Suprapubic skin (tissue), 4 donors: ENCODE measurements at places on chromosomes 5 and 9. TPM values are rescaled to one million over a fixed set of nuclear protein-coding genes. Genes with fewer than 3 reads are reported as not detected.

Gene DDX4
- total RNA-seq = not detected

Gene EXOSC3
- total RNA-seq = 39.7 TPM

Gene PRLR
- 18.6 TPM for total RNA-seq

Gene ARL14EPL
- not detected for total RNA-seq

Gene ORM2
- total RNA-seq = not detected

DNA sequence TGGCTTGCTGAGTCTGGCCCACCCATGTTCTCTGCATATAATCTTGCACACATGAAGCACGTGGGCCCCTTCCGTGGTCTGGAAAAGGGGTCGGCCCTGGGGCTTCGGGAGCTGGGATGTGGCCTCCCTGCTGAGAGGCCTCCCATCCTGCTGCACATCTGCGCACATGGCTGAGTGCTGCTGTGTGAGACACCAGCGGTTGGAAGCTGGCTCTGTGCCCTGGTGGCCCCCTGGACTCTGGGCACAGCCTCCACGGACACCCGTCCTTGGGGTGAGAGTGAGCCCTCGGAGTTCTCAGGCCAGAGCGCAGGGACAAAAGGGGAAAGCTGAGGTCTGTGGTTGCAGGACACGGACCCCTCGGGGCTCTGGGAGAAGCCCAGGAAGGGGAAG, 115.8 kb downstream of the RXRA start:
- DNase-seq = no peak
- no peaks in the 10 kb centered on the region for H3K27me3 ChIP-seq
- H3K4me3 ChIP-seq = no peak overlapping the region
- H3K4me1 ChIP-seq = peaks cover 50% of the 10 kb centered on the region
- H3K36me3 ChIP-seq = peaks cover 4% of the 10 kb centered on the region

GRCh38 chr9:131529597-131530545, 1.2 kb downstream of the UCK1 start:
- DNase-seq = no peak
- peak overlapping the region; percentile 79 for H3K4me3 ChIP-seq
- no peak overlapping the region for H3K27ac ChIP-seq
- H3K36me3 ChIP-seq = peaks cover 49% of the 10 kb centered on the region
- H3K4me1 ChIP-seq = peaks cover 14% of the 10 kb centered on the region

GRCh38 chr5:179194201-179194910, 134.2 kb downstream of the ZNF354C start:
- no peaks in the 10 kb centered on the region for H3K36me3 ChIP-seq
- H3K27ac ChIP-seq = no peak overlapping the region
- no peak for DNase-seq
- peaks cover 5% of the 10 kb centered on the region for H3K4me1 ChIP-seq
- no peak overlapping the region for H3K4me3 ChIP-seq
- H3K27me3 ChIP-seq = peaks cover 13% of the 10 kb centered on the region

DNA sequence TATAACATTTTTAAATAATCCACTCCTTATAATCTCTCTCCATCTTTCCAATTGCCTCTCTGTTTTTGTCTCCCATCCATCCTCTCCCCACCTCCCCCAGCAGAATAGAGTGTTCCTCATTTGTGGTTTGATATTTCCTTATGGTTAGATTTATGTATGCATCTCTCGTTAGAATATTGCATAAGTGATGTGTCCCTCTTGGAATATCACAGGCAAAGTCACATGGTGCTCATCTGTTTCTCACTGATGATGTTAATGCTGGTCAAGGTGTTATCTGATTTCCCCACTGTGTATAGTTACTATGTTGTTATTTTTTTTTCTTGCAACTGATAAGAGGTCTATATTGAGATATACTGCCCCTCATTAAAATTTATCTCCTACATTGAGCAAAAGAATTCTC, 3.1 kb upstream of the LRRC70 start:
- no peaks in the 10 kb centered on the region for H3K27me3 ChIP-seq
- H3K36me3 ChIP-seq = peaks cover 7% of the 10 kb centered on the region
- DNase-seq = no peak
- no peak overlapping the region for H3K27ac ChIP-seq
- no peaks in the 10 kb centered on the region for H3K4me1 ChIP-seq
